ENCODE measurements at places on chromosomes 5 and 9.
A peak's percentile ranks its signal among the peaks of the same experiment; 100 is the strongest.

DNA sequence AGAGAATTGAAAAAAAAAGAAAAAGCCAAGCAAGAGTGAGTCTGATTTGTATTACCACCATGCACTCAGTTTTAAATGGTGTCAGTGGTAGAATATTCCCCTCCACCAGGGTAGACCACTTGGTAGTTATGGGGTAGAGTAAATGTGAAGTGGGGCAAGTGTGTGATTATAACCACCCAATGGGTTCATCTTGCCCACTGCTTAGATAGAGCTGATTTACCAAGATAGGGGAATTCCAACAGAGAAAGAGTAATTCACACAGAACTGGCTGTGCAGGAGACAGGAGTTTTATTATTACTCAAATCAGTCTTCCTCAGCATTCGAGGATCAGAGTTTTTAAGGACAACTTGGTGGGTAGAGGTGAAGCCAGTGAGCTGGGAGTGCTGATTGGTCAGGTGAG is 113.3 kb upstream of the RAI14 start:
- H3K36me3 ChIP-seq, result no peaks in the 10 kb centered on the region
- no peak overlapping the region for H3K4me3 ChIP-seq
- H3K27me3 ChIP-seq, result no peaks in the 10 kb centered on the region
- DNase-seq, result no peak
- no peak overlapping the region for H3K27ac ChIP-seq
- no peaks in the 10 kb centered on the region for H3K4me1 ChIP-seq

DNA sequence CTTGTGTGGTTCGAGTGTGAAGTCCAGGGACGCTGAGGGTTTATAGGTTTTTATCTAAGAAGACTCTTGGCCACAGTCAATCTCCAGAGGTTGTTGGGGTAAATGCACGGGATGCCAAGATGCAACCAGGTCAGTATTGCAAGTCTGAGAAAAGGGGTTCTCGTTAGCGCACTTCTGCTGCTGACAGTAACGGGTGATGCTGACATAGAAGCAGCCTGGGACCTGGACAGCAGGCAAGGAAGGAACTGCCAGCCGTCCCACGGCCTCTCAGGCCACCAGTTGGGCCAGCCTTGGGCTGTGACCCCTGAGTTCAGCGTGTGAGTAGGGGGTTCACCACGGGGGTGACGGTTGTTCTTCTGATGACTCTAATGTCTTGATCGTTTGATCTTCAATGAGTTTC is 39.0 kb downstream of the TENT4A start:
- H3K4me3 ChIP-seq, result no peak overlapping the region
- no peak for DNase-seq
- H3K27ac ChIP-seq, result no peak overlapping the region
- peaks cover 95% of the 10 kb centered on the region for H3K36me3 ChIP-seq
- no peaks in the 10 kb centered on the region for H3K4me1 ChIP-seq

- H3K36me3 ChIP-seq, result no peaks in the 10 kb centered on the region
- no peak overlapping the region for H3K4me3 ChIP-seq
Measured at GRCh38 chr5:143229896-143230675, 173.4 kb downstream of the NR3C1 start.

DNA sequence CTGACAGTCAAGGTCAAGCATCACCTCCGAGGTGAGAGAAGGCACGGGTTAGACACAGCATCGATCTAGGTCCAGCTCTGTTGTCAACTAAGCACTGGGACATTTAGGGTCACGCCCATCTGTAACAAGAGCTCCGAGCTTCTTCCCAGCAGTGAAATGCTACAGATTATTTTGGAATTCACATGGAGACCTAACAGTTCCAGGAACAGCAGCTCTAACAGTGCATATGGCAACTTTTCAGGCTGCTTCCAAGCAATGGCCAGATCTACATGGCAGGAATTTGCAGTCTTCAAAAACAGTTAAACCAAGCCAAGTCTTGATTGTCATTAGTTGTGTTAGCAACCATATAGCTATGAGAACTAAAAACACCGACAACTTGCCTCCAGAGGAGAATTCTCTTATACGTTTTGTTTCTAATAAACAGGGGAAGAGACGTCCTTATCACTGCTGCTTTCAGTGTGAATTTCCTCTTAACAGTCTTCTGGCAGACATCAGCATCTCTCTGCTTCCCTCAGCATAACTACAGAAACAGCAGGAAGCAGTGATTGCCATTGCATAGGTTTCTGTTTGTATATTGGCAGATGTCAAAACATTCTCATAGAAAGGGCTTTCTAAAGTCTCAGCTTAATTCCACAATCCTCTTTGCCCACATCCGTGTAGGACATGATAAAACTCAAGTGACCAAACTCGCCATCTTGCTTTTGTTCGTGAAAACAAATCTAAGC is 242.1 kb upstream of the DAPK1 start:
- H3K27me3 ChIP-seq, result no peaks in the 10 kb centered on the region
- DNase-seq, result no peak
- no peaks in the 10 kb centered on the region for H3K36me3 ChIP-seq
- H3K27ac ChIP-seq, result no peak overlapping the region

- no peak for DNase-seq
- peak overlapping the region; percentile 92 for H3K27ac ChIP-seq
- no peaks in the 10 kb centered on the region for H3K36me3 ChIP-seq
- H3K4me1 ChIP-seq, result peaks cover 43% of the 10 kb centered on the region
- peak overlapping the region; percentile 26 for H3K4me3 ChIP-seq
Measured at GRCh38 chr5:180331647-180331950, 21.5 kb downstream of the GFPT2 start.

GRCh38 chr9:89984214-89984613 is 379.4 kb downstream of the GADD45G start:
- no peak overlapping the region for H3K27ac ChIP-seq
- no peaks in the 10 kb centered on the region for H3K36me3 ChIP-seq
- H3K4me3 ChIP-seq, result no peak overlapping the region
- H3K4me1 ChIP-seq, result peaks cover 10% of the 10 kb centered on the region

- H3K4me1 ChIP-seq, result no peaks in the 10 kb centered on the region
- H3K27me3 ChIP-seq, result no peaks in the 10 kb centered on the region
- DNase-seq, result no peak
- no peaks in the 10 kb centered on the region for H3K36me3 ChIP-seq
Measured at GRCh38 chr9:26205261-26205660, 527.0 kb upstream of the TUSC1 start.

GRCh38 chr9:32558408-32558934 is 6.1 kb upstream of the TOPORS start:
- no peaks in the 10 kb centered on the region for H3K36me3 ChIP-seq
- no peaks in the 10 kb centered on the region for H3K4me1 ChIP-seq
- no peak overlapping the region for H3K27ac ChIP-seq
- DNase-seq, result no peak
- no peaks in the 10 kb centered on the region for H3K27me3 ChIP-seq

DNA sequence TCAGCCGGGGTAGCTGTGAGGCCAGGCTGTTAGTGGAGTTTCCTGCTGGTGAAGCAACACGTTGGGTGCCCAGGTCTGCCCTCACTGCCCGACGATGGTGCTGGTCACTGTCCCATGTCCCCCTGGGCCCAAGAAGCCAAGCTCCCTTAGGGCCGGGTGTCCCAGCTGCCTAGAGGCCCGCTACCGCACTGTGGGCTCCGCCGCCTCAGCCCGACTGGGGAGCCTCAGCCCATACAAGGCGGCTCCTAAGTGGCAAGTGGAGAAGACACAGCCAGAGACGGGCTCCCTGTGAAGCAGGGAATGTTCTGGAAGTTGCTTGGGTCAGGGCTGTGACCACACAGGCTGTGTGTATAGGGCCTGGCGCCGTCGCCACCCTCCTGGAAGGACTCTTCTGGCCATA is 96.9 kb downstream of the RXRA start:
- H3K27ac ChIP-seq, result no peak overlapping the region
- DNase-seq, result no peak
- no peaks in the 10 kb centered on the region for H3K36me3 ChIP-seq
- H3K4me3 ChIP-seq, result no peak overlapping the region

GRCh38 chr5:139473565-139473964 is 2.8 kb downstream of the SMIM33 start:
- no peaks in the 10 kb centered on the region for H3K4me1 ChIP-seq
- no peaks in the 10 kb centered on the region for H3K27me3 ChIP-seq
- no peak overlapping the region for H3K27ac ChIP-seq
- no peak for DNase-seq

DNA sequence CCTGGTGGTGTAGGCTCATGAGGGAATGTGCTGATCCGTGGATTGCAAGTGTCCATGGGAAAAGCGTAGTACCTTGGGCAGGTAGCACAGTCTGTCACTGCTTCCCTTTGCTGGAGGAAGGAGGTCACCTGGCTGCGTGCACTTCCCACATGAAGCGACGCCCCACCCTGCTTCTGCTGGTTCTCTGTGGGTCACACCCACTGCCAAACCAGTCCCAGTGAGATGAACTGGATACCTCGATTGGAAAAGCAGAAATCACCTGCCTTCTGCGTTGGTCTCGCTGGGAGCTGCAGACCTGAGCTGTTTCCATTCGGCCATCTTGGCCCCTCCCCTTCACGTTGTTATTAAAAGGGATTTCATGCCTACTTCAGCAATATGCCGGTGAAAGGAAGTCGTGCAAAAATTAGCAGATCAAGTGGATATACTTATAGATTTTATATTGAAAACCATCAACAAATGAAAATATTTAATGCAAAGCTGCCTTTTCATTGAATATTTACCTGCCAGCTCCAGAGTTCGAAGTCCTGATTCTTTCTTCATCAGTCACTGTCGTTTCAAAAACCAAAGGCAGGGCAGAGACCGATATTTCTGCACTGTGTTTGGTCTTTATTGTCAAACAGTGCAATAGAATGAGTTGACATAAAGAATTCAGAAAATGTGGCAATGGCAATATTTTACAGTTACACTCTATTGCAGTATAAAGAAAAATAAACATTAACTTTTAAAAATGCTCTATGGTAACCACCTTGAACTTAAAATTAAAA is 123.2 kb downstream of the JAKMIP2 start:
- H3K4me1 ChIP-seq, result no peaks in the 10 kb centered on the region
- H3K4me3 ChIP-seq, result no peak overlapping the region
- no peak for DNase-seq
- H3K27ac ChIP-seq, result no peak overlapping the region
- H3K27me3 ChIP-seq, result no peaks in the 10 kb centered on the region
- H3K36me3 ChIP-seq, result no peaks in the 10 kb centered on the region

DNA sequence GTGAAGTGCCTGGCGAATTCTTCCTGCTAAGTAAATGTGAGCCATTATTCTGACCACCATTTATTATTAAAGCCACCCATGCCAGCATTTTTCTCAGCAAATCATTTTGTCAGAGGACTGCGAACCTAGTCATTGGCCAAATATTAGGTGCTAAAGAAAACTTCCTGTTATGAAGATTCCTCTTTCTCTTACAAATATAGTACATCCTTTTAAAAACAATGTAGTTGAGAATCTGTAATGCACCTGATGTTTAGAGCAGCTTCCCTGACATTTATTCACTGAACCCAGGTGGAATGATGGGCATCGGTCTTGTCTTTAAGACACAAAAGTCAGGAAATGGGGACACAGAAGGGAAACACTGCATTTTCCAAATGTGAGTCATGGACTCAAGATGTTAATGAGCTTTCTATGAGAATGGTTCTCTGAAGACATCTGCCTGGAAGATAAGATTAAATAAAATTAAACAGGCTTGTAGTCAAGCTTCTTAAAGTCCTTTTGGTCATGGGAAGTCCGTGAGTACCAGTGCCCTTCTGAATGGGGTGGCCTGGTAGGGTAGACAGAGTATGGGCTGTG is 290.6 kb downstream of the FBXL7 start:
- H3K4me1 ChIP-seq, result no peaks in the 10 kb centered on the region
- DNase-seq, result no peak
- H3K4me3 ChIP-seq, result no peak overlapping the region
- no peak overlapping the region for H3K27ac ChIP-seq
- H3K27me3 ChIP-seq, result no peaks in the 10 kb centered on the region
- no peaks in the 10 kb centered on the region for H3K36me3 ChIP-seq

- no peak for DNase-seq
- no peaks in the 10 kb centered on the region for H3K27me3 ChIP-seq
- peaks cover 4% of the 10 kb centered on the region for H3K4me1 ChIP-seq
- peaks cover 3% of the 10 kb centered on the region for H3K36me3 ChIP-seq
- no peak overlapping the region for H3K4me3 ChIP-seq
Measured at GRCh38 chr5:126543660-126544059, 51.4 kb downstream of the ALDH7A1 start.

- no peaks in the 10 kb centered on the region for H3K36me3 ChIP-seq
- no peak overlapping the region for H3K27ac ChIP-seq
- H3K27me3 ChIP-seq, result no peaks in the 10 kb centered on the region
Measured at GRCh38 chr5:145980259-145980658, 43.9 kb downstream of the SH3RF2 start.

Measured in PC-3 (cell line).